ENCODE measurements at places on chromosomes 7 and 10.

GRCh38 chr7:603152-603951 is 83.7 kb upstream of the PDGFA start:
- DNase-seq, result no peak

DNA sequence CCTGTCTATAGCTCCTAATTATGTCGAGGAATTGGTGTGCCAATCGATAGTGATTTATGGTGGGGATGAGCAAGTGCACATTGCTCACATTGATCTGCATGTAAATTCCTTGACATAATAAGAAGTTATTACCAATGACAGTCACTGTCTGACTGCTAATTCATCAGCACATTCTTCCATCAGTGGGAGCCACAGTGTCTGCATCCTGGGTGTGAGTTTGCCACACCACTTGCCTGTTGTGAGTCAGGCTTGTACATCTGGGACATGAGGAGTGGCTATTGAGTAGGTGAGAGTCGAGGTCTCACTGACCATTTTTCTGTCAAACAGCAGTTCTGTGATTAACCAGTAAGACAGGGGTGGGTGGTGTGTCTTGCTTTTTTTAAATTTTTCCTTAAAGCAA is 263.4 kb downstream of the LRMDA start:
- DNase-seq, result no peak

GRCh38 chr7:35536396-35536826 is 158.5 kb downstream of the HERPUD2 start:
- DNase-seq, result no peak

DNA sequence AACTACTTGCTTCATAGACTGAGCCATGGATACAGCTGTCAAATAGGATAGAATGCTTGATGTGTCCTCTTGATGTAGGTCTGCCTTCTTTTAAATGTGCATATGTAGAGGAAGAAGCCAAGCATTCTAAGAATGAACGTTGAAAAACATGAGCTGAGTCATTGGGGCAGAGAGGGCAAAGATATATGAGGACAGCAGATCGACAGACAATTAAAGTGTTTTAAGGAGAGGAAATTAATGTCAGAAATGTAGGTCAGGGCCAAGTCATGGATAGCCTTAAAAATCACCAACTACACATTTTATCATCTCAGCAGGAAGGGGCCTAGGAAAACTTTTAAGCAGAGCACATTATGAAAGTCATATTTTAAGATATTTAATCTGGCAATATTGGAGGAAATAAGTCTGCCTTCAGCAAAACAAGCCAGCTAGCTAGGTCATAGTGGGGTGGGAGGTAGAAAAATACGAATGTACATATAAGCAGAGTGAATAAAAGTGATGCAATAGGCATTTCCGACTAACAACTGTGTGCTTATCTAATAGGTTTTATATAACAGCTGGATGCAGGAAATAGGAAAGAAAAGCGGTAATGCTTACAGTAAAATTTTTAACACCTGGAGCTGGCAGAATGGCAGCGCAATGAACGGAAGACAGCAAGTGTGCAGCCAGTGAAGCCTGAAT is 638.3 kb upstream of the TPK1 start:
- DNase-seq, result no peak

GRCh38 chr7:139505563-139505962 is 17.9 kb upstream of the CLEC2L start:
- no peak for DNase-seq

GRCh38 chr10:15744217-15744865 is 24.6 kb upstream of the ITGA8 start:
- no peak for DNase-seq

- DNase-seq, result no peak
Measured at GRCh38 chr10:59582058-59582457, 127.6 kb downstream of the SLC16A9 start.

All from AG04449 (cell line).